Heart left ventricle (tissue), 16 donors: ENCODE measurements at places on chromosomes 2 and 18. TPM values are rescaled to one million over a fixed set of nuclear protein-coding genes. Genes with fewer than 3 reads are reported as not detected.

AMER3 gene
- not detected for total RNA-seq

UGT1A6 gene
- not detected for total RNA-seq

SLC14A1 gene
- total RNA-seq = 8.9 TPM

ERBB4 gene
- total RNA-seq = 11.7 TPM

CCDC68 gene
- 6.2 TPM for total RNA-seq

CD207 gene
- 0.16 TPM for total RNA-seq

DNA sequence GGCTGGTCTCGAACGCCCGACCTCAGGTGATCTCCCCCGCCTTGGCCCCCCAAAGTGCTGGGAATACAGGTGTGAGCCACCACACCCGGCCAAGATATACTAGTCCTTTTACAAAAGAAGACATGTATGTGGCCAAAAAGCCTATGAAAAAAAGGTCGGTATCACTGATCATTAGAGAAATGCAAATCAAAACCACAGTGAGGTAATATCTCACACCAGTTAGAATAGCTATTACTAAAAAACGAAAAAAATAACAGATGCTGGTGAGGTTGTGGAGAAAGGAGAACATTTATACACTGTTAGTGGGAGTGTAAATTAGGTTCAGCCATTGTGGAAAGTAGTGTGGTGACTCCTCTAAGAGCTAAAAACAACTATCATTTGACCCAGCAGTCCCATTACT is 26.4 kb downstream of the KLHL23 start:
- H3K36me3 ChIP-seq = no peaks in the 10 kb centered on the region
- no peaks in the 10 kb centered on the region for H3K4me1 ChIP-seq
- H3K27me3 ChIP-seq = no peaks in the 10 kb centered on the region
- no peak overlapping the region for H3K4me3 ChIP-seq
- H3K27ac ChIP-seq = no peak overlapping the region
- DNase-seq = no peak

DNA sequence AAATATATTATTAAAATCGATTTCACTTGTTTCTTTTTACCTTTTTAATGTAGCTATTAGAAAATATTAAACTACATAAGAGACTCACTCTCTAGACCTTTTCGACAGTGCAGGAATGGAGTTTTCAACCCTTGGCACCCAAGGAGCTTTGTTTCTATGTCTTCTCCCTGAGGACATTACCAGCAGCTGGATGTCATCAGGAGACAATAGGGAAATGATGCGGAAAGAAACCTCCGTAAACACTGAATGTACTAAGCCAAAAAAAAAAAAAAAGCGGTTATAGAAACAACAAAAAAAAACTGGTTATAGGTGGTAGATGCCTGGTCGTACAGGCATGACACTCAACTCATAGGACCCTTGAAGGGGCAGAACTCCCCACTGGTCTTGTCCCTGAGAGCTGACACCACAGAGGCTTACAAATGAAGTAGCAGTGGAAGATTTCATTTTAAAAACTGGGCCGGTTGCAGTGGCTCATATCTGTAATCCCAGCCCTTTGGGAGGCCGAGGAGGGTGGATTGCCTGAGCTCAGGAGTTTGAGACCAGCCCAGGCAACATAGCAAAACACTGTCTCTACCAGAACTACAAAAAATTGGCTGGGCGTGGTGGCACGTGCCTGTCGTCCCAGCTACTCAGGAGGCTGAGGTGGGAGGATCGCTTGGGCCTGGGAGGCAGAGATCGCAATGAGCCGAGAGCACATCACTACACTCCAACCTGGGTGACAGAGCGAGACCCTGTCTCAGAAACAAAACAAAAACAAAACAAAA is 23.8 kb downstream of the THAP4 start:
- peaks cover 51% of the 10 kb centered on the region for H3K4me1 ChIP-seq
- H3K4me3 ChIP-seq = no peak overlapping the region
- H3K27ac ChIP-seq = peak overlapping the region; percentile 41

DNA sequence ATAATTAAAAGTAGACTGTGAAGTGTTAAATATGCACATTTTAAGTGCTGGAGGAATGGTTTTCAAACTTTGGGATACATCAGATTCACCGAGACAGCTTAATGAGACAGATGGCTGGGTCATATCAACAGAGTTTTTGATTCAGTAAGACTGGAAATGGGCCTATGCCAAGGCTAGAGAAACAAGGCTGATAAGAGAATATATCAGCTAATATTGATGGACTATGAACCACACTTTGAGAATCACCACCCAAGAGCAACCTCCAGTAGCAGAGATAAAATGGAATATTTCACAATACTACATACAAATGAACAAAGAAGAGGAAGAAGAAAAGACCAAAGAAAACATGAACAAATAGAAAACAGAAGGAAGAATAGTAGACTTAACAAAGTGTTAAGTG is 450.2 kb upstream of the KLHL29 start:
- H3K36me3 ChIP-seq = no peaks in the 10 kb centered on the region
- DNase-seq = no peak
- H3K4me1 ChIP-seq = no peaks in the 10 kb centered on the region
- H3K4me3 ChIP-seq = no peak overlapping the region
- H3K27me3 ChIP-seq = no peaks in the 10 kb centered on the region

GRCh38 chr2:38262069-38262871 is 114.8 kb downstream of the ATL2 start:
- no peak overlapping the region for H3K4me3 ChIP-seq
- H3K4me1 ChIP-seq = peaks cover 45% of the 10 kb centered on the region
- no peaks in the 10 kb centered on the region for H3K27me3 ChIP-seq
- no peak overlapping the region for H3K27ac ChIP-seq
- no peak for DNase-seq
- no peaks in the 10 kb centered on the region for H3K36me3 ChIP-seq

DNA sequence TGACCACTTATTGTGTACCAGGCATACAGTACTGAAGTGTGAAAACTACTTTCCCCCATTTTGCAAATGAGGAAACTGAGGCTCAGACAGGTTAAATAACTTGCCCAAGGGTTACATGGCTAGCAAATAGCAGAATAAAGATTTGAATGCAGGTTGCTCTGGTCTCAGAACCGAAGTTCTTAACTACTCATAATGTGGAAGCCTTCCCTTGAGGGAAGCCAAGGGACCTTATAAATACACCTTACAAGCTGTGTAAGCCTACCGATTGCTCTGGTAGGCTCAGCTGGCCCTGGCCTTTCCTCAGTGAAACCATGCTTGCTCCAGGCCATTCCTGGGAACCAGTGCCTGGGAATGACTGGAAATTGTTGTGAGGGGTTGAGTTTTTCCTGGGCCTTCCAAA is 114.6 kb upstream of the CDCA7 start:
- H3K36me3 ChIP-seq = no peaks in the 10 kb centered on the region
- H3K27me3 ChIP-seq = no peaks in the 10 kb centered on the region
- no peaks in the 10 kb centered on the region for H3K4me1 ChIP-seq
- DNase-seq = no peak
- no peak overlapping the region for H3K27ac ChIP-seq

DNA sequence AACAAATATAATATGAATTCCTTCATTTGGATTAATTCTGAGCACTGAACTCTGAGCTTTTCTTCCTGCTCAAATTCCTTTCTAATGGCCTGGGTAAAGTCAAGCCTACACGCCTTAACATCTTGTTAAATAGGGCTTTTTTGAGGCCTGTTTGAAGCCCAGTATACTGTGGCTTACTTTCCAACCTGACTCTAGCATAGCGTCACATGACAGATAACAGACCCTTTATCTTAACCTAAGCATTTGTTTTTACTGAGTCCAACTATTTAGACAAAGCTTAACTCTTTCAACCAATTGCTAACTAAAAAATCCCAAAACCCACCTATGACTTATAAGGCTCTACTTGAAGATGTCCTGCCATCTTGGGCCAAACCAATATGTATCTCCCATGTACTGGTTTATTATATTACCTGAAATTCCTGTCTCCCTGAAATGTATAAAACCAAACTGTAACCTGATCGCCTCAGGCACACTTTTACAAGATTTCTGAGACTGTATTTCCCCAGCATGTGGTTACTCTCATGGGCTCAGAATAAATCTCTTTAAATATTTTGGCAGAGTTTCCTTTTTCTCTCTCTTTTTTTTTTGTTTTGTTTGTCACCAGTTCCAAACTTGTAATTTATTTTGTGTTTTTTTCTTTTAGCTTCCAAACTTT is 271.1 kb upstream of the VWC2L start:
- no peaks in the 10 kb centered on the region for H3K4me1 ChIP-seq
- DNase-seq = no peak
- no peak overlapping the region for H3K4me3 ChIP-seq

DNA sequence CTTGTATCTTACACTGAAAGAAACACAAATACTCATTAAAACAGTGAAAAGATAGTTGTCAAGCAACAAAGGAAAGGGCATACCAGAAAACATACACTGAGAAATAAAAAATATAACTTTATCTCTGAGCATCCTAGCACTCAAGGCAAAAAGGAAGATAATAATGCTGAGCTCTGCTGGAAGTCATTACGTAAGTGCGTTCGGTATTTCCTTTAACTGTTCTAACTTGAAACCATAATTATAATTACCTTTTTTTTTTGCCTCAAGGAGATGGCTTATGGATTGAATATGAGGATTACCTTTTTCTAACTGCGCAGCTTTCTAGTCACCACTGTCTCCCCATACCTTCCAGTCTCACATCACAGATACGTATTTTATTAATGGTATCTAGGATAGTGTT is 308.1 kb downstream of the GBX2 start:
- H3K27me3 ChIP-seq = no peaks in the 10 kb centered on the region
- peaks cover 19% of the 10 kb centered on the region for H3K4me1 ChIP-seq
- DNase-seq = no peak
- H3K36me3 ChIP-seq = no peaks in the 10 kb centered on the region

GRCh38 chr2:172440795-172441194 is 13.4 kb downstream of the ITGA6 start:
- H3K36me3 ChIP-seq = no peaks in the 10 kb centered on the region
- H3K4me1 ChIP-seq = peaks cover 29% of the 10 kb centered on the region
- no peak overlapping the region for H3K27ac ChIP-seq
- no peaks in the 10 kb centered on the region for H3K27me3 ChIP-seq
- DNase-seq = no peak

DNA sequence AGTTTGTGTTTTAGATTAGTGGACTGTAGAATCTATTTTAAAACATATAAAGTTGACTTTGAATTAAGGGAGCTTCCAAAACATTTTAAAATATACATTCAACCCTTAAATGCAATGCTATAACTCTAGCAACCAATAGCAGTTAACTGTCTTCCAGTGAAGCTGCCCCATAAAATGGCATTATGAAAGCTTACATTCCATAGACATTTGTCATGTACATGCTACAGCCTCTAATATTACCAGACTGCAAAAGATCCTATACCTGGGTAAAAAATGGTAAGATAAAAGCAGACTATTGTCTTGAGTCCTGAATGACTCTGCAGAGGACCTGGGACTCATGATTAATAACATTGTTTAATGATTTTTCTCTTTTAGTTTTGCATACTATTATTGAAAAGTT is 489.4 kb downstream of the LRP1B start:
- no peak overlapping the region for H3K4me3 ChIP-seq
- DNase-seq = no peak
- H3K4me1 ChIP-seq = no peaks in the 10 kb centered on the region
- H3K27ac ChIP-seq = no peak overlapping the region
- no peaks in the 10 kb centered on the region for H3K27me3 ChIP-seq
- H3K36me3 ChIP-seq = no peaks in the 10 kb centered on the region
